ENCODE measurements at places on chromosomes 2 and 18.

DNA sequence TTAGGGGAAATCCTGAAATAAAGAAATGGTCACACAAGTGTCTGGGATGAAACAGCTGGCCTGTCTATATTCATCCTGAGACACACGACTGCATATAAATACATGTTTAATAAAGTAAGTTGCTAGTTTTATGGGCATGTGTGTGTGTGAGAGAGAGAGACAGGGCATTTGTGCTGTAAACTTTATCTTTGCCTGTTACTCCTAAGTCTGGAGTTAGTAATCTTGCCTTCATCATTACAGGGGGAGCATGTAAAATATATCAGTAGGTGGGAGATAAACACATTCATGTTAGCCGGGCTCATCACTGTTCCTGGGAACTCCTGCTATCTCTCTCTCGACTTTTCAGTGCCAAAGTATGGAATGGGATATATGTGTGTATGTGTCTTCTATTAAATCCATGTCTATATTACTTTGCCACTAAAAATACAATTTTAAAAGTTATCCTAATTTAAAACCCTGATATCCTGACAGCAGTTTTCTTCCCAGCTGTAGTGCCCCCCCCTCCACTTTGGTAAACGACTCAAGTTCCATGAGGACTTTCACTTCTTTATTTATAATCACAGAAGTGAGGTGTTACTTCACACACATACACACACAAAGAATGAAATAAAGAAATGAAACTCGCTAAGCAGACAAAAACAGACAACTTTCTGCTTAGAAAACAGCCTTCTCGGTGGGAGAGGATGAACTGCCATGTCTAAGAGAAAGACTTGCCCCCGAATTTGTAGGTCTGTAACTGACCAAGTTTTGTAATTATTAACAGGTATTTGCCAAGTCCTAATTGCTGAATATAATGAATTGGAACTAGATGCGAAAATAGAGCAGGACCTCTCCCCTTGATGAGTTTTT lies 947 bp downstream of the ZEB2 start:
- no peak for DNase-seq

- no peak for DNase-seq
Measured at GRCh38 chr2:122083256-122084048, 328.0 kb downstream of the TSN start.

- DNase-seq, result no peak
Measured at GRCh38 chr2:69481421-69481820, 44.2 kb upstream of the NFU1 start.

DNA sequence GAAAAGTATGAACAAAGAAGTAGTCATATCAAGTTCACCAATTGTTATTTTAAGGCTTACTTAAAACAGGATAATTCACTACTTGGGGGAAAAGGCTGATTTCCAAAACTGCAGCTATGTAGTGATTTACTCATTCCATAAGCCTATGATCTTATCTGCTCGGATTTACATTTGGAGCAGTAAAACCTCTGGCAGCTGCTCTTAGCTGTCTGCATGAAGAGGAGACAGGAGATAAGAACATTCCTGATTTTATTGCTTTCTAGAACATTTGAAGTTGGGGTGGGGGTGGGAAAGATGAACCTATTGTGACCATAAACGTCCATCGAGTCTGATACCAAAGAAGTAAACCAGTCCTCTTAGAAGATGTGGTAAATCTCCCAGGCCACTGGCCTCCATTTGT lies 120.9 kb downstream of the MMADHC start:
- no peak for DNase-seq

DNA sequence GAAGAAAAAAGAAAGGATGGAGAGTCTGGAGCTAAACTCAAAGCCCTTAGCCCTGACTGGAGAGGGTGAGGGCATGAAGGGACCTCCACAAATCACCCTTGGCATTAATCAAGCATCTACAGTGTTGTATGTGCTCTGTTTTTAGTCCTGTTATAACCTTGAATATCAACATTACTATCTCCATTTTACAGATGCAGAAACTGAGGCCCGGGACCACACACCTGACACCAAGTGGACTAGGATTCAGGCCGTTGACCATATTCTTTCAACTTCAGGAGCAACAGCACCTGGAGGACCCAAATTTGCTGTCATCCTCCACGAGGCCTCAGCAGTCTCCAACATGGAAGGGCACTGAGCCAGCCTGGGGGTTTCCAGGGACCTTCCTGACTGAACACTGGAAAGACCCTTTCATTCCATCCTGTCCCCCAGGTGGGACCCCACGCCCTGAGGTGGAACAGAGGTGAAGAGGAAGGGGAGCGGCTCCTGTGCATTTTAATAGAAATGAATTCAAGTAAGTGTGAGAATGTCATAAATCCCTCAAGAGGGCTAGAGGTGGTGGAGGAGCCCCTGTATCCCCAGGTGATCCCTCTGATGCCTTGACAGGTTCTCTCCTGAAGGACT lies 41.0 kb downstream of the SERTAD2 start:
- DNase-seq, result no peak

GRCh38 chr2:41829052-41829451 lies 218.8 kb upstream of the PKDCC start:
- no peak for DNase-seq

- DNase-seq, result no peak
Measured at GRCh38 chr2:168175469-168175868, 71.9 kb downstream of the STK39 start.

GRCh38 chr2:196130039-196130825 lies 41.1 kb downstream of the STK17B start:
- no peak for DNase-seq

DNA sequence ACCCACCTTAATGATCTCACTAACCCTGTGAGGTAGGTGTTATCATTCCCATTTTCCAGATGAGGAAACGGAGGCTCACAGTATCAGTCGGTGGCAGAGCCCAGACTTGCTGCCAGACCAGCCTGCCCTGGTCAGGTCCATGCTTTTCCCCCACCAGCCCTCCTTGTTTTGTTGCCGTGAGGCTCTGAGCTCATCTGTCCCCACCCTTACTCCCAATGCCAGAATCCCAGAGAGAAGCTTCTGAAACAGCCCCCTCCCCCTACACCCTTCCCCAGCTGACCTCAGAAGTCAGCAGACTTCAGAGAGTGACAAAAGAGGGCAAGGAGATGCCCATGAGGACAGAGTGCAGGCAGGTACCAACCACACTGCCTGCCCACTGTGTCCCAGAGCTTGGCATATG lies 20.8 kb upstream of the TNS1 start:
- DNase-seq, result no peak

Data from cortex of kidney (tissue), 1 donor.